Neural crest cell (in vitro differentiated cells): ENCODE measurements at places on chromosomes 16 and 17. TPM values are rescaled to one million over a fixed set of nuclear protein-coding genes. Genes with fewer than 3 reads are reported as not detected.
A peak's percentile ranks its signal among the peaks of the same experiment; 100 is the strongest.

GRCh38 chr16:88521674-88522073 lies 48.5 kb upstream of the ZC3H18 start:
- no peak for DNase-seq

- no peak for DNase-seq
These were observed 625.5 kb upstream of the C16orf82 start for GRCh38 chr16:26441178-26441577.

DNA sequence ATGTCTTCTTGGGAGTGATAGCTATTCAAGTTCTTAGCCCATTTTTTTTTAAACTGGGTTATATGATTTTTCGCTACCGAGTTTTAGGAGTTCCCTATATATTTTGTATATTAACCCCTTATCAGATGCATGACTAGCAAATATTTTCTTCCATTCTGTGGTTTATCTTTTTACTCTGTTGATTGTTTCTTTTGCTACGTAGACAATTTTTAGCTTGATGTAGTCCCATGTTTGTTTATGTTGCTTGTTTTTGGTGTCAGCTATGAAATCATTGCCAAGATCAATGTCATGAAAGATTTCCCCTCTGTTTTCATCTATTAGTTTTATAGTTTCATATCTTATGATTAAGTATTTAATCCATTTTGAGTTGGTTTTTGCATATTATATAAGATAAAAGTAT lies 480.5 kb downstream of the CDH11 start:
- no peak for DNase-seq

DNA sequence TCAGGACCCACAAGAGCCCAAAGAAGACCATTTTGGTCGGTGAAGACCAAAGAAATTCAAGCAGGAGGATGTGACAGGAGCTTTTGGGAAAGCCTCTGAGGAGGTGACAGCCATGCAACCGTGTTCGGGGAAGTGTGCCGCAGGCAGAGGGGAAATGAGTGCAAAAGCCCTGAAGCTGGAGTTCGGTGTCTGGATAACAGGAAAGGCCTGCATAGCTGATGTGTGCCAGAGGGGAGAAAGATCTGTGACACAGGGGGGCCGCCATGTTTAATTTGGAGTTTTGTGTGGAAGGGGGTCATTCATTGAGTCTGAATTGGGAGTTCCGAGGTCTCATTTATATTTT lies 870 bp upstream of the ZC3H7A start:
- DNase-seq = no peak

Gene PNMT
- 0.84 and 0.86 TPM in 2 replicates for total RNA-seq

GRCh38 chr17:56141046-56141839 lies 12.0 kb upstream of the ANKFN1 start:
- DNase-seq = no peak

- DNase-seq = no peak
These were observed 52.1 kb upstream of the LYRM9 start for GRCh38 chr17:27945333-27945616.

DNA sequence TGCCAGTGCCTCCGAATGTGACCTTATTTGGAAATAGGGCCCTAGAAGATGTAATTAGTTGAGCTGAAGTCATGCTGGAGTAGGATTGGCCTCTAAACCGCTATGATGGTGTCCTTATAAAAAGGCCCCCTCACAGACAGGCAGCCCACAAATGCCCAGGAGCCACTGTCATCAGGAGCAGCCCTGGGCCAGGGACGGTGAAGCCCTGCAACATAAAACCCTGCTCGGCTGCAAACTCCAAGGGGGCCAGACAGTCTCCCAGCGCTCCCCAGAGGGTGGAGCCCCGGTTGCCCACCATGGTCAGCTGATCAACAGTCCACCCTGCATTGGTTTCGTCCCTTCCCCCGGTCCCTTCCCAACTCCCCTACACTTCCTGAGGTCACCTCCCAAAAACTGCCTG lies 351.7 kb downstream of the FOXL1 start:
- no peak for DNase-seq

DNA sequence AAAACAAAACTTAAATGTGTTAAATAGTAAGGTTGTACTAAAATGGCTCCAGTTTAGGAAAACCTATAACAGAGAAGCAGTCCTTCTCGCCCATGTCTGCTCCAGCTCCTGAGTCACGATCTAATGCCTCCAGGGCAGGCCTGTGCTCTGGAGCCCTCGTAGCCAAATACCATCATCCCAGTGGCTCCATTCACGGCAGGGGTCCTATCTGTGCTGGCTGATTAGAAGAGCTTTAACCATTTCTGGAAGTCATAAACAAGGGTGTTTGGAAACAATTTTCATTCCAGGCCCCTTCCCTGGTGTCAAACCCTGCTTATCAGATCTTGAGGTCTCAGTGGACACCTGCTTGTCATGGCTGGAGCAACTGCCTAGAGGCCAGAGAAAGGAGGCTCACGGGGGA lies 336.9 kb downstream of the SOX9 start:
- DNase-seq = no peak

Gene DPEP3
- not detected in 2 replicates for total RNA-seq

GRCh38 chr16:89924297-89924924 lies 1.3 kb downstream of the TUBB3 start:
- DNase-seq = peak; percentile 64

- DNase-seq = no peak
These were observed 541.1 kb downstream of the KCNJ18 start for GRCh38 chr17:22233382-22233781.

- DNase-seq = no peak
These were observed 47.8 kb downstream of the BMERB1 start for GRCh38 chr16:15482068-15482747.

DNA sequence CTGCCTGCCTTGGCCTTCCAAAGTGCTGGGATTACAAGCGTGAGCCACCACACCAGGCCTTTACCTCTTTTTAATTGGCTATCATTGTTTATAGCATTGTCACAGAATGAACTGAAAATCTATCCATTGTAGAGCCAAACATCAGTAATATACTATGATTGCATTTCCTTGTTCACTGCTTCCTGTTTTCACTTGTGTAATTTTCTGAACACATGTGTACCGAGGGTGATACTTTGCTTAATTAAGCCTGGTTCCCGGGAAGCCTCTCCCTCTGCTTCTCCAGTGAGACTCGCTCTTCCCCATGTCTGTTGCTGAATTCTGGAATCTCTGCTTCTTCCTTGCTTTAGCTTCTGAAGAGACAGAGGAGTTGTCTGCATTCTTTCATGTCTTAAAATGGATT lies 33.1 kb downstream of the POLR3E start:
- DNase-seq = no peak

Gene SYCE1L
- 18.3 and 24.8 TPM in 2 replicates for total RNA-seq
